Stimulated activated CD8-positive, alpha-beta memory T cell treated with anti-CD3 and anti-CD28 coated beads, Interleukin-2, amount 100 ng/mL, for 1 hour (primary cell): ENCODE measurements at places on chromosomes 7 and 10.

GRCh38 chr10:63720072-63720537 lies 198.9 kb downstream of the REEP3 start:
- DNase-seq: no peak

- no peak for DNase-seq
These were observed 202.7 kb downstream of the EBF3 start for GRCh38 chr10:129761197-129761972.

GRCh38 chr7:24820730-24821044 lies 63.4 kb upstream of the GSDME start:
- no peak for DNase-seq

GRCh38 chr10:5961405-5962100 lies 15.8 kb downstream of the IL15RA start:
- no peak for DNase-seq

- no peak for DNase-seq
These were observed 74.9 kb downstream of the CTBP2 start for GRCh38 chr10:125085258-125086054.

DNA sequence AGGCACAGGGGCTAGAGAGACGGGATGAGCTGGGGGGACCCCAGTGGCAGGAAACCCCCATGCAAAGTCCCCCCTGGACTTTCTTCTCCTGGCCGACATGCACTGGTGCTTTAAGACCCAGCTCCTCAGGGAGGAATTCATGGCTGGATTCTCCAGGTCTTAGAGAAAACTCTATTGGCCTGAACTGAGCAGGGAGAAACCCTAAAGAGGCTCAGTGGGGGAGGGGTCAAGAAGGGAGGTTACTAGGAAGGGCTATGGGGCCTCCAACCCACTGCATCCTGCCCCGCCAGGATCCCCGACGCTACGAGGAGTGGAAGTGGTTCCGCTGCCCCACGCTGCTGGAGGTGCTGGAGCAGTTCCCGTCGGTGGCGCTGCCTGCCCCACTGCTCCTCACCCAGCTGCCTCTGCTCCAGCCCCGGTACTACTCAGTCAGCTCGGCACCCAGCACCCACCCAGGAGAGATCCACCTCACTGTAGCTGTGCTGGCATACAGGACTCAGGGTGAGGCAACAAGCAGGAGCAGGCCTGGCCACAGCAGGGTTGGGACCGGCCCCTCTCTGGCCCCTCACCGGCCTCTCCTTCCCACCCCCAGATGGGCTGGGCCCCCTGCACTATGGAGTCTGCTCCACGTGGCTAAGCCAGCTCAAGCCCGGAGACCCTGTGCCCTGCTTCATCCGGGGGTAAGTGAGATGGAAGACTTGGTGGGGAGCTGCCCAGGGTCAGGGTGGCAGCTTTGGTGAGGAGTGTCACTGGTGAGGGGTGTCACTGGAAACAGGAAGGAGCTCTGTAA lies 13.8 kb downstream of the ATG9B start:
- no peak for DNase-seq

DNA sequence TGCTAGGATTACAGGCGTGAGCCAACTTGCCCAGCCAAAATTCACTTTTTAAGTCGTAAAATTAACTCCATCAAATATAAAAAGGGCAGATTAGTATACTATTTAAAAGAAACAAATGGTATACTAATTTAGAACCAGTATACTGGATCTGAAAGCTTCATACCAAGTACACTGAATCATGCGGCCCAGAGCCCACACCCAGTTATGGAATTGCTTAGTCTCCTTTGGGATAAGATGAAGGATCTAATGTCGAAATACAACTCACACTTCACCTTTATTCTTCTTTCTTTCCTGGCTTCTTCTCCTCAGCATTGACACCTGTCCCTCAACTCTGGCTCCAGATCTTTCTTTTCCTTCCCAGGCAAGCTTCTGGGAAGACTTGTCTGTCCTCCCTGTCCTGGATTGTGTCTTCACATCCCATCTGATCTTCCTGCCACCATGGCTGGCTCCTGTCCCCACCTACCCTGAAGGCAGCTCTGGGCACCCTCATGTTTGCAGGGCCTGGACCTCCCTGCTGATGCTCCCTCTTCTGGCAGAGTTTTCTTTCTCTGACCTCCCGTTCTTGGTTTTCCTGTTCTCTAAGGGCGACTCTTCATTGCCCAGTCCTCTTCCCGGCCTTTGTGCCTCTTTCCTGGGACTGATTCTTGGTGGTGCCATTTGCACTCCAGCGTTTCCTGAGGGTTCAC lies 57.8 kb upstream of the CTBP2 start:
- DNase-seq: no peak

DNA sequence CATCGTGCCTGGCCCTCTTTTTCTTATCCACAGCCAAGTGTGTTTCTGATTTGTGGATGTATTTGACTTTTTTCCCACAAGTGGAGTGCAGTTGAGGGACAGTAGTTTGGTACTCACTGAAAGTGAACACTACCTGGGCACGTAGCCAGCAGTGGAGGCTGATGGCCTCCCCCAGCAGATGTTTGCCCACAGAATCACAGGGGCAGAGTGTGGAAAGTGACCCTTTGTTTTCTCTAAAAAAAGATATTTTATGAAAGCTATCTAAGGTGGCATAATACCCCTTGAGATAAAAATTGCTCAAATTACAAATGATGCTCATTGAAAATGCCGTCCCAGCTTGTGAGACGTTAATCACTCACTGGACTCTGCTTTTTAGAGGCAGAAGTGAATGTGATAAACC lies 29.1 kb downstream of the WDR37 start:
- DNase-seq: no peak

DNA sequence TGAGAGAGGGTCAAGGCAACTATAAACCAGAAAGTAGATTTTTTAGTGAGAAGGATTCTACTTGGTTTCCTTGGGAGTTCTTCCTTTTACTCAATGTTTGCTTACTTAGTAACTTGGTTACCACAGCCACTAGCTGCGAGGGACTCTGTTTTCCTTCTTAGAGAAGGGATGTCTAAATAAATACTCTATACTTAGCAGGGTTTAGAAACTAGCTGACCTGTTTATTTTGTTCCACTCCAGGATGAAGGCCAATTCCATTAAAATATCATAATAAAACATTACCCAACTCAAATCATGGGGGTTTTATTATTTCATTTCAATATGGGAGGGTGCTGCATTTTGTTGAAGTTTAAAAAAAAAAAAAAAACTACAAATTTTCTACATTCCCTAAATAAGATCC lies 87.3 kb downstream of the PPP1R3A start:
- DNase-seq: no peak

- DNase-seq: no peak
These were observed 75.0 kb upstream of the CTBP2 start for GRCh38 chr10:125235093-125236069.

DNA sequence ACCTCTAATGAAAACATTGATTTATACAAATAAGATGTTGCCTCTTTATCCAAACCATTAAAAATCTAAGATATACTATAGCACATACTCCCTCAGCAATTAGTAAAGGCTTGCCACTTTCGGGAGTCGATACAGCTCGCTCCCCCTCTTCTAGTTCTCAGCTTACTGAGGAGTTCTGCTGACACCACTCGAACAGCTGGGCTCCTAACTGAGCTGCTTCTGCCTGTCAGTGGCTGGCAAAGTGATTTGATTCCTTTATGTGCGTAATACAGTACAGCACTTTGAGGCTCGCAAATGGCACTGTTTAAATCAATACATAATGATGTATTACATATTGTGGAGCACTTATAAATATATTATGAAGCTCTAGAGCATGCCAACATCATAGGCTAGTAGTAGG lies 241.8 kb downstream of the CREB5 start:
- no peak for DNase-seq
